NCI-H146 (cell line): ENCODE measurements at places on chromosomes 5 and 9.

DNA sequence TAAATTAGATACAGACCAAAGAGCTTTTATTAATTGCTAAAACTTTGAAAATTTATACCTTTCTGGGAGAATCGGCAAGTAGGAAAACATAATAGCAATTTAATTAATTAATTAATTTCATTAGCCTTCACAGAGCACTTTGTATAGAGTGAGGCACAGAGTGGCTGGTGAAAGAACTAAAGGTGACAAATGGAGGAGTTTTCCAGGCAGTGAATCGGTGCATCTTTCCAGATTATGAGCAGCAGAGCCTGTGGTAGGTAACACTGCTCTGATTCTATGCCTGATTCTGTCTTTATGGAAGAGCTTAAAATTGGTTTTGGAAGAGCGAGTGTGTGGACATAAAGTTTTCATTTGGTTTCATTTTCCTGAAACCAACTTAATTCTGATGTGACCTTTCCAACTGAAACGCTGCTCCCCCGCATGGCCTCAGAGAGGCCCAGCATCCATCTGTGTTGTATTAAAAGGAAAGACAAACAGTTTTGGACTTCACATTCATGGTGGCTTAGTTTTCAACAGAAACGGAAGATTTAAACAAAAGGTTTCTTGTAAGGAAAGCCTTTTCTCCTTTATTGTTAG lies 188.9 kb upstream of the RPS23 start:
- no peak for DNase-seq

DNA sequence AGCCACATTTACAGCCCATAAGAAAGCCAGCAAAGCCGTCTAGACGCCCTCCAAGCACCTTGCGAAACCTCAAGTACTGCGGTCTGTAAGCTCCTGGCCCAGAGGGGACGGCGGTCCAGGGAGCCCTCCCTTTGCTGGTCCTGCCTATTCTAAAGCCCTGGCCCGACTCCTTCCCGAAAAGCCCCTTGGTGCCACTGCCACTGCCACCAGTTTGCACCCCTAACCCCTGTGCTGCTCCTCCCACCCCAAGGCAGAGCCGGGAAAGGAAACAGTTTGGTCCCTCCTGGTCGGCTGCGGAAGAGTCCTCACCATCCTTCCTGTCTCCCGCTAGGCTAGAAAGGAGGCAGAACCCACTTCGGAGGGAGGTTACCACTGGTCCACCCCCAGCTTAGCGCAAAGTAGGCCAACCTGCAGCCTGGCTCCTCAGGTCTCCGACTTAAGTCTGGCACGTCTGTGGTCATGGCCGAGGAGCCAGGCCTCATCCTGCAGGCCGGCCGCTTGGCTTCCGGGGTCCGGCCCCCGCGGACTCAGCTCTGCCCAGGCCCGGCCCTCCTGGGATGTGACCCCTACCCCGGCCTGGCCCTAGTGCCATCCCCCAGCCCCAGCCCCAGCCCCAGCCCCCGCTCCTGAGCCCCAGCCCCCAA lies 916 bp downstream of the TOR1A start:
- DNase-seq: no peak

DNA sequence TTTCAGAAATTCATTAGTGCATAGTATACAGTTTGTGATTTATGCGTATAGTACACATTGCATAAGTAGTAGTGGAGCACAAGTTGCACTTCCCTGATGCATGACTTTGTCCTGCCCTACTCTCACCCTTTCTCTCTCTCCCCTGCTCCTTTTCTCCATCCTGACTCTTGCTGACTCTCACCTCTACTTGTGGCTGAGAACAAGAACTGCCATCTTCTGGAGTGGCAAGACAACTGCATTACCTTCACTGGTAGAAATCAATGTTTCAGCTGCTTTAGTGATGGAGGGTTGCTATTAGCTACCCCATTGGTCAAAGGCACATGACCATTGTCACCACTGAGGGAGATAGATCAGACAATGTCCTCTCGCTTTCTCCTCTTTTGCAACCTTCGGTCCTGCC lies 26.9 kb downstream of the SPEF2 start:
- DNase-seq: no peak

DNA sequence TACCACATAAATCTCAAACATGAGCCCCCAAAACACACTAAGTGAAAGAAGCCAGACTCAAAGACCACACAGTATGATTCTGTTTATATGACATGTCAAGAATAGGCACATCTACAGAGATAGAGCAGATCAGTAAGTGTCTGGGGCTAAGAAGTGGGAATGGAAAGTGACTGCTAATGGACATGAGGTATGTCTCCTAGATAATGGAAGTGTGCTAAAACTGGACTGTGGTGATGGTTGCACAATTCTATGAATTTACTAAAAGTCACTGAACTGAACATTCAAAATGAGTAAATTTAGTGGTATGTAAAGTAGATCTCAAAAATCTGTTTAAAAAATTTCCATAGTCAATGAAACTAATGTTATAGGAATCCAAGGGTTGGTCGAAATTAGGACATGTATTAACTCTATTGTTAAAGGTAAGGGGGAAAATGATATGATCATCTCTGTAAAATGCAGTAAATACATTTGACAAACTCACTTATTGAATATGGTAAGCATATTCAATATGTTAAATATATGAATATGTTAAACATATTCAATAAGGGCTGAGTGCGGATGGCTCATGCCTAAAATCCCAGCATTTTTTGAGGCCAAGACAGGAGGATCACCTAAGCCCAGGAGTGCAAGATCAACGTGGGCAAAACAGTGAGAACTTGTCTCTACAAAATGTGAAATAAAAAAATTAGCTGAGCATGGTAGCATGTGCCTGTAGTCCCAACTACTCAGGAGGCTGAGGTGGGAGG lies 51.7 kb downstream of the NUP155 start:
- DNase-seq: no peak

GRCh38 chr9:133864011-133864410 lies 125.9 kb upstream of the SARDH start:
- no peak for DNase-seq

DNA sequence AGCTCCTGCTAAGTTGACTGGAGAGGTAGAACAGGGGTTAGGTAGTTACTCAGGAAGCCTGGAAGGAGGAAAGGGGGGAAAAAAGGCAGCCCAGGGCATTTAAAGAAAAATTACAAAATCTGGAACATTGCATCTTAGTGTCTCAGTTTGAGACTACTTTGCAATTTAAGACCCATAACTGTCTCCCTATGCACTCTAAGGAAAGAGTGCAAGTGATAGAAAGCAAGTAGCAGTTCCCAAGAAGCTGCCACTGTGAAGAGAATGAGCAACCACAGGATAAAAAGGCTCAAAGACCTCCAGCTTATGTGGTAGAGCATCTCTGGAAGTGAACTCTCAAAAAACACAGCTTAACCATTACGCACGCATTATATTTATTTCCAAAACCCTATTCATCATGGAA lies 141.8 kb downstream of the SLCO4C1 start:
- DNase-seq: no peak

GRCh38 chr5:1476181-1476966 lies 31.1 kb upstream of the SLC6A3 start:
- DNase-seq: no peak

GRCh38 chr5:161546095-161546469 lies 443 bp downstream of the GABRB2 start:
- DNase-seq: no peak

GRCh38 chr5:67495072-67495471 lies 298.5 kb upstream of the CD180 start:
- no peak for DNase-seq

DNA sequence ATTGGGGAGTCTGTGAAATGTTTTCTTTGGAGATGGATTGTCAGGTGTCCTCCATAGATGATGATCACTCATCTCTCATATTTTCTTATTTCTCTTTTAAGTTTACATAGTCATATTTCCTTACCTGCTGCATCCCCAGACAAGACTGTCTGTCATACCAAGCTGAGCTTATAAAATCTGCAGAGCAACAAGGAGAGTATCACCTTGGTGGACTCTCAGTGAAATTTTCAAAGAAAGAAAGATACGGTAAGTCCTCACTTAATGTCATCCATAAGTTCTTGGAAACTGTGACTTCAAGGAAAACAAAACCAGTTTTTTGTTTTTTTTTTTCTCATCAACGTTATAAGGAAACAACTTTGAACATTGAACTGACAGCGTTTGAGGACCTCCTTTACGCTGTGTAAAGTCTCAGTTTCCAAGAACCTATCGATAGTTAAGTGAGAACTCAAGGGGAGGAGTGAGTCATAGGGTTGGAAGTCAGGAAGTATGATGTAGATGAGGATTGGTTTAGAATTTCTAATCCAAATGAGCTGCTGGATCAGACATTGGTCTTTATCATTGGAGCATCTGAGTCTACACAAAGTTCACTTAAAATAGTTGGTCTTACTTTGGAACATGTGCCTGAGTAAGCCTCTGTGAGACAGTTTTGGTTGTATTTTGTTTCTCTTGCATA lies 45.5 kb downstream of the SPIN1 start:
- DNase-seq: no peak

DNA sequence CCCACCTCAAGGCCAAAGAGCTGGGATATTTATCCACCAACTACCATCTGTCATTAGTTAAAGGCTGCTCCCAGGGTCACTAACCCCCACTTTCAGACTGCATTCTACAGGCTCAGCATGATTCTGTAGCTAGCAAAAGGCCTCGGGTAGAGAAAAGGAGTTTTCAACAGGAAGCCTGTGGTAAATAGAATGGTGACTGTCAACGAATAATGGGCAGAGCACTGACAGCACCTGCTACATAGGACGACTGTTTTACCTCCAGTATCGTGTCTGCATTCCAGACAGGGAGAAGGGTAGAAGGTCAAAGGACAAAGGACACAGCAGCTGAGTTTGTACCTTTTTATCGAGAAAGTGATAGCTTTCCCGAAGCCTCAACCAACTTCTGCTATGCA lies 20.3 kb downstream of the MFAP3 start:
- no peak for DNase-seq

- no peak for DNase-seq
These were observed 14.2 kb upstream of the LARP1 start for GRCh38 chr5:154740957-154741356.

- DNase-seq: no peak
These were observed 32.7 kb upstream of the CDKN2B start for GRCh38 chr9:22041775-22042174.

DNA sequence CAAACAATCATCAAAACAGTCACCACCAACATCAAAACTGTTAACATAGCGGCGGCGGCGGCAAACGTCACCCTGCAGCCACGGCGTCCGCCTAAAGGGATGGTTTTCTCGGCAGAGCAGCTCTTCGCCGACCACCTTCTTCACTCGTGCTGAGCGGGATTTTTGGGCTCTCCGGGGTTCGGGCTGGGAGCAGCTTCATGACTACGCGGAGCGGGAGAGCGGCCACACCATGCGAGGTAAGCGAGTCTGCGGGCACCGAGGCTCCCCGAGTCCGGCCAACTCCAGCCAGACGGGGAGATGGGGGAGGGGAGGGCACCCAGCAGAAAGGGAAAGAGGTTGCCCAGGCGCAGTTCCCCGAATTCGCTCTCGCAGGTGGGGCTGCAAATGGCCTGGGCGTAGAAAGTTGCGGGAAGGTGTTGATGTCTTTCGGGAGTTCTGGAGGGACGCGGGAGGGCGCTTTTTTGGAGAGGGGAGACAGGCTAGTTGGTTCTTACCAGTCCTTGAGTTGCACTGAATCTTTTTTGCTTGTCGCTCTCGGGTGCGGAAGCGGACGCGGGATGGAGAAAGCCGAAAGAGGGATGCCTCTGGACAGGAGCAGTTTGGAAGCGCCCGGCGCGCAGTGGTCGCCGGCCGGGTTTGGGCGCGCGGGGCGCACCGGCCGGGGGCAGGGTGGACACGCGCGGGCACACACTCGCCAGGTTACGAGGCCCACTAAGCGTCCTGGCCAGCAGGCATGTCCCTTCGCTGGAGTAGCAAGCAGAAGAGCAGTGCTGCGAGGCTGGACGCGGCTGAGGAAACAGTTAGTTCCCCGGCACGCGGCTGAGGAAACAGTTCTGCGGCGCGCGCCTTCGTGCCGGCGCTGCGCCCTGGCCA lies 849 bp downstream of the RORB start:
- no peak for DNase-seq

DNA sequence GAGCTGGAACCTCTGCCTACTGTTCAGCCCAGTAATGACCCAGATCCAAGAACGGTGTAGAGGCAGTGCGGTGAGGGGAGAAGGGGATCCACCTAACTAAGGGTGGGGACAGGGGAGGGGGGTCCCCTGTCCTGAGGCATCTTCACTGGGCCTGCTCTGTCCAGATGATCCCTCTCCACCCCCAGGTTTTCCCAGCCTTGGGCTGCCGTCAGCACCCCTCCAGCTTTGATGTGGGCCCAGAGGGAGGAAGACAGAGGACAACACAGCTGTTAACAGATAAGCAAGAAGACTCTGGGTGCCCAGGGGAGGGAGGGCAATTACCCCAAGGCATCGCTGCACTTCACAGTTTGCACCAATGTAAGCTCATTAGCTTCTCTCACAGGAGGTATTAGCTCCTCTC lies 19.3 kb downstream of the BICD2 start:
- DNase-seq: no peak

DNA sequence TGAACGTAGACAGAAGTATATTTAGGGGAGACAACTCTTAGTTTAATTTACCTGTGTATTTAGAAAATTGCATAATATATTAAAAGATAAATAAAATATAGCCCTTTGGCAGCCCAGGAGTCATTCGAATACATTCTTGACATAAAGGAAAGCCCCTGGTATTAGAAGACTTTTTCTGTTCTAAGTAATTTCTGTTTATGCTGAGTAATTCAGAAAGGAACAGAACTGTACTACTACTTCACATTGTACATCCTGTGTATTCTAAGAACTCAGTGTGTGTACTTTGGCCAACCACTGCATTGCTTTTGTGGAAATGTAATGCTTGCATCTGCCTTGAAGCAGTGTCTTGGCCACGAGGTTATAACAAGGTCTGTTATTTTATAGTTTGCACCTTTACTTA lies 136.4 kb downstream of the KDM4C start:
- DNase-seq: no peak

DNA sequence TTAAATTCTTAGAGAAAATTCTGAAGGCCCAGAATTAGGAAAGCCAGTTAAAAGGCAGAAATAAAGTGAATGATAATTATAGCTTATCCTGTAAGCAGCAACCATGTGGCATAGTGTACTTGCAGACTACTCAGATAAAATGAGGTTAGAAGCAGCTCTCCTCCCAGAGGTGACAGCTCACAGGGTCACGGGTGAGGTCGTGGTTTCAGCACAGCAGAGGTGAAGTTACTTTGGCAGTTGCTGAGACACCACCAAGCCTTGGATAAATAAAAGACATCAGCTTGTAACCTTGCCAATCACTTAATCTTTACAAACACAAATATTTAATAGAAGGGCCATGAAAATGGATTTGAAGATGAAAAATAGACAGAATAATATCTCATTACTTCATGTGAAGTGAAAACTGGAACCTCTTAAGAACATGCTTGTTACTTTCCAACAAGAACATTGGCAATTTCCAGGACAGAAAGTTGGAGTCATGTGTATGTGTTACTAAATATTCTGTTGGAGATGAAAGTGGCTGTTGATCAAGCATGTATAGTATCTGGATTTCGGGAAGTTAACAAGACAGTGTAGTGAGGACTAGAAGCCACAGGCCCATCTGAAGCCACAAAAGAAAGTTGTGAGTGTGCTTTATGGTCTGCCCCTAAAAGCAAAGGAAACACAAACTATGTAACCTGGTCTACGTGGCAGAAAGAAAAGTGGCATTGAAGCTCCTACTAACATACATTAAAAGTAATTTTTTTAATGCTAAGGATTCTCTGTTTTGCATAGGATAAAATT lies 134.4 kb downstream of the ERCC6L2 start:
- no peak for DNase-seq

GRCh38 chr5:113524927-113525326 lies 11.4 kb downstream of the YTHDC2 start:
- no peak for DNase-seq

- no peak for DNase-seq
These were observed 30.4 kb downstream of the COL15A1 start for GRCh38 chr9:98974106-98974505.
